Fibroblast of lung (primary cell): ENCODE measurements at places on chromosomes 1 and 21. TPM values are rescaled to one million over a fixed set of nuclear protein-coding genes. Genes with fewer than 3 reads are reported as not detected.

DNA sequence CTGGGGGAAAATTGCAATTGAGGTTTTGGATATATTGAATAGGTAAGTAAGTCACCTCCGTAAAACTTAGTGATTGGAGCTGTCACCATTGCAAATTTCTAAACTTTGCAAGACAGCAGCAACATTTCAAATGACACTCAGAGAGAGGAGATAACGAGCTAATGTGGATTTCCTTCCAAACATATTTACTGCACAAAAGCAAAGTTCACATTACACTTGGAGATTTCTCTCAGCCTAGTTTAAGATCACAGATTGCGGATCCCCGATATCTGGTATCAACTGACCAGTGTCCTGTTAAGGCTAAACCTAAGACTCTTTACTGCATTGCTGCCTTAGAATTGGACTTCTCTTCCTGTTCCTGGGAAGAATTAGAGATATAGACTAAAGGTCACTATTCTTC is 47.5 kb downstream of the ZNF697 start:
- no peaks in the 10 kb centered on the region for H3K27me3 ChIP-seq
- H3K27ac ChIP-seq = no peak overlapping the region
- H3K4me1 ChIP-seq = no peaks in the 10 kb centered on the region
- H3K4me3 ChIP-seq = no peak overlapping the region
- no peak for DNase-seq

GRCh38 chr21:42737951-42738590 is 84.7 kb downstream of the PDE9A start:
- no peaks in the 10 kb centered on the region for H3K4me1 ChIP-seq
- no peak overlapping the region for H3K27ac ChIP-seq
- no peaks in the 10 kb centered on the region for H3K36me3 ChIP-seq
- H3K27me3 ChIP-seq = peaks cover 2% of the 10 kb centered on the region
- no peak for DNase-seq

DNA sequence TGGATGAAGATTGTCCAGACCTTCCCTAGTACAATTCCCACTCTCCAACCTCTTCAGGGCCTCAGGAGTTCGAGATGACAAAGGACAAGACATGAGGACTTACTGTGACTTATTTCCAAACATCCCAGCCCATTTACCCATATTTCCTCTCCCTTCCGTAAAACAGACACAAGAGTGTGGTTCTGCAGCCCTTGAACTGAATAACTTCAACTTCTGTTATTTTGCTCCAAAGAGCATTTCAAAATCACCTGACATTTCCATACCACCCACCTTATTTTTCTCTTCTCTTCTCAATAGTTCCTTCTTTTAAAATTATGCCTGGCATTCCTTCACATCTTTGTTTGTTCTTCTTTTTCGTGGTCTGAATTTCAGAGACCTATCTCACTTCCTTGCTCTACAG is 8.7 kb upstream of the OR10K2 start:
- H3K4me1 ChIP-seq = no peaks in the 10 kb centered on the region
- H3K27me3 ChIP-seq = no peaks in the 10 kb centered on the region
- H3K36me3 ChIP-seq = no peaks in the 10 kb centered on the region
- DNase-seq = no peak
- no peak overlapping the region for H3K4me3 ChIP-seq

- H3K27me3 ChIP-seq = no peaks in the 10 kb centered on the region
- peaks cover 9% of the 10 kb centered on the region for H3K4me1 ChIP-seq
Measured at GRCh38 chr1:150150133-150151021, 661 bp downstream of the PLEKHO1 start.

- DNase-seq = no peak
- H3K36me3 ChIP-seq = no peaks in the 10 kb centered on the region
- no peaks in the 10 kb centered on the region for H3K4me1 ChIP-seq
- H3K27ac ChIP-seq = no peak overlapping the region
- no peak overlapping the region for H3K4me3 ChIP-seq
Measured at GRCh38 chr1:4034318-4034887, 134.3 kb upstream of the C1orf174 start.

DNA sequence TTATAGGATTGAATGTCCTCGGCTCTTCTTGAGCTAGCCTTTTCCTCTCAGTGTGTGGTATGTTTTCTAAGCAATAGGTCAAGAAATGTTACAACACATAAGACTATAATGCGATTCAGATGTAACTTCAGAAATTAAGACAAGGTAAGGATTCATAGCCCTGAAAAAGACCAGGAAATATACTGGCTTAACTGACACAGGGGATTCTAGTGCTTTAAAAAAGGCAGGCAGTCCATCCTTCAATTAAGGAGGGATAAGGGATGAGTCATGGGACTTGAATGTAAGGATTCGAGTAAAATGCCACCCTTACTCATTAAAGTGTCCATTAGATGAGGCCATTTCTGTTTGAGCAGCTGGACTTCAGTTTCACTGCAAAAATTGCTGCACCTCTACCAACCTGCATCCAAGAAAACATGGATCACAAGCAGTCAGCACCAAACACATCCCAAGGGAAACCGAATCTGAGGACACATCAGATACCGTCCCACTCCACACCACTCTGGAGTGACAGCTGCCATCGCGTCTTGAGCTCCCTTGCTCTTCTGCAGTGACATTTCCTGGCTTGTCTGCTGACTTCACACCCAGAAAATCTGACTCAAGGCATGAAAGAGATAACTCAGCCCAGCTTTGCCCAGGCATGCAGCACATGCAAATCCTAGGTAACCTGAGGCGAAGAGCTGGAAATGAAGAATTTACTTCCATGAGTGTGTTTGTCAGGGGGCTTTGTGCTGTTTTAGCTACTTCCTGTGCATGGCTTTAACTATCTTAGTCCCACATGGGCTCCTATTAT is 37.8 kb downstream of the NGF start:
- no peak overlapping the region for H3K4me3 ChIP-seq
- no peaks in the 10 kb centered on the region for H3K36me3 ChIP-seq
- H3K27me3 ChIP-seq = no peaks in the 10 kb centered on the region
- peaks cover 18% of the 10 kb centered on the region for H3K4me1 ChIP-seq

GRCh38 chr1:47399846-47400155 is 16.3 kb upstream of the FOXE3 start:
- H3K36me3 ChIP-seq = no peaks in the 10 kb centered on the region
- DNase-seq = no peak
- H3K27ac ChIP-seq = no peak overlapping the region
- no peak overlapping the region for H3K4me3 ChIP-seq
- peaks cover 12% of the 10 kb centered on the region for H3K27me3 ChIP-seq
- H3K4me1 ChIP-seq = no peaks in the 10 kb centered on the region

KPRP gene
- total RNA-seq = not detected in 2 replicates

LCE2A gene
- 0.33 TPM in 1 of 2 replicates, not detected in the other for total RNA-seq

RHOC gene
- 386 and 484 TPM in 2 replicates for total RNA-seq

BTBD8 gene
- 10.6 and 10.8 TPM in 2 replicates for total RNA-seq

UQCRHL gene
- total RNA-seq = 4.4 and 7.8 TPM in 2 replicates

LYPD8 gene
- total RNA-seq = 0.17 TPM in 1 of 2 replicates, not detected in the other
